ENCODE measurements at places on chromosomes 13 and 19. TPM values are rescaled to one million over a fixed set of nuclear protein-coding genes. Genes with fewer than 3 reads are reported as not detected.

The CNOT3 gene
- 22.3 TPM for total RNA-seq

The ZNF570 gene
- 6.6 TPM for total RNA-seq

The ZNF790 gene
- 7.8 TPM for total RNA-seq

The CD79A gene
- total RNA-seq = not detected

The NLRP11 gene
- not detected for total RNA-seq

The DOCK6 gene
- total RNA-seq = 50.5 TPM

The FAAP24 gene
- 0.32 TPM for total RNA-seq

The KLK7 gene
- total RNA-seq = not detected

The MTUS2 gene
- 81.4 TPM for total RNA-seq

The FLT1 gene
- total RNA-seq = 53.4 TPM

The KLK2 gene
- not detected for total RNA-seq

The HCN2 gene
- 12.0 TPM for total RNA-seq

The CLDND2 gene
- 1.0 TPM for total RNA-seq

- no peak for DNase-seq
Observed at GRCh38 chr13:97568850-97569249, 134.9 kb downstream of the RAP2A start.

GRCh38 chr19:46159418-46160232 is 11.6 kb downstream of the IGFL2 start:
- no peak for DNase-seq

DNA sequence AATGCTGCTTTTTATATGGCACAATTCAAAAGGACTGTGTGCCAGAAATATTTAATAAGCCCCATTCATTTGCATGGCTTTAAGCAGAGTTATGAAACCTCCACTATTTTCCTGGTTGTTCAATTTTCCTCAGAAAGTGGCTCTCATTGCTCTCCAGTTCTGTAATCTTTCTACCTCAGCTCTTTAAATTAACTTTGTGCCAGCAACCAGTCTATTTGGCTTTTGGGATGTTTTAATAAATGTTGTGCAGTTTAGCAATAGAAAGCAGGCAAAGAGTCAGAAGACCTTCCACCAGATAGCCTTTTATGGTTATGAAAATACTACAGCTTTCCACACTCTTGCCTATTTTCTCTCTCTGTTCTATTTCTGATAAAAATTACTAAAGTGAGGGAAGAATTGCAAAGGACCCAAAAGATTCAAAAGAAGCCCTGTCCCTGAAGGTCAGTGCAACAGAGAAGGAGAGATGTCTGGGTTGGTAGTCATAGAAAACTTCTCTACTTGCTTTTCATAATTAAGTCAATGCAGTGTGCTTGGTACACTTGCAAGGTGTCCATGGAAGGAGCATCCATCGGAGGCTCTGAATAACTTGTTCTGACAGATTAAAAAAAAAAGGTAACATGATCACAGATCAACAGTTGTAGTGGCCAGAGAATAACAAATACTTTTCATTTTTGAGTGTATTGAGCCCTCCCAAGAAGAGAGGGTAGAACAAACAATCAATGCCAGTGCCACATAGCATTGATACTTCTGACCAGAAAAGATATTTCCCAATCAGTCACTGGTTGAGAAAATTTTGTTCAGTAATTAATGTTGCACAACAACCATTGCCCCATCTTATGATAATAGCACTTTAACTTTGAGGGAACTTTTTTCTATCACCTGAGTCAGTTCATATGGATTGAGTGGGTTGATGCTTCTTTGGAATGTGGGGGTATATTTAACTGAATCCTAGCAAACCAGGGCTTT is 48.4 kb upstream of the SPRY2 start:
- DNase-seq = no peak

GRCh38 chr13:30743319-30744055 is 8.1 kb downstream of the ALOX5AP start:
- no peak for DNase-seq

- DNase-seq = no peak
Observed at GRCh38 chr13:30142486-30143211, 164.7 kb downstream of the KATNAL1 start.

DNA sequence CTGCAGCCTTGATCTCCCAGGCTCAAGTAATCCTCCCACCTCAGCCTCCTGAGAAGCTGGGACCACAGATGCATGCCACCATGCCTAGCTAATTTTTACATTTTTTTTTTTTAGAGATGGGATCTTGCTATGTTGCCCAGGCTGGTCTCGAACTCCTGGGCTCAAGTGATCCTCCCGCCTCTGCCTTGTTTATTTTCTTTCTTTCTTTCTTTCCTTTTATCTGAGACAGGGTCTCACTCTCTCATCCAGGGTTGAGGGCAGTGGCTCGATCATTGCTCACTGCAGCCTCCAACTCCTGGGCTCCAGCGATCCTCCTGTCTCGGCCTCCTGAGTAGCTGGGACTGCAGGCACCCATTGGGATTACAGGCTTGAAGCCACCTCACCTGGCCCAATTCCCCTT is 3.8 kb upstream of the GNG7 start:
- no peak for DNase-seq

- DNase-seq = no peak
Observed at GRCh38 chr13:40345654-40346372, 320.6 kb downstream of the FOXO1 start.

- no peak for DNase-seq
Observed at GRCh38 chr13:20482275-20482761, 43.3 kb downstream of the CRYL1 start.

GRCh38 chr13:27607125-27607524 is 13.2 kb downstream of the LNX2 start:
- DNase-seq = no peak

GRCh38 chr13:100657881-100658315 is 16.7 kb downstream of the TMTC4 start:
- DNase-seq = no peak

GRCh38 chr19:55275851-55276719 is 3.8 kb downstream of the HSPBP1 start:
- DNase-seq = no peak

DNA sequence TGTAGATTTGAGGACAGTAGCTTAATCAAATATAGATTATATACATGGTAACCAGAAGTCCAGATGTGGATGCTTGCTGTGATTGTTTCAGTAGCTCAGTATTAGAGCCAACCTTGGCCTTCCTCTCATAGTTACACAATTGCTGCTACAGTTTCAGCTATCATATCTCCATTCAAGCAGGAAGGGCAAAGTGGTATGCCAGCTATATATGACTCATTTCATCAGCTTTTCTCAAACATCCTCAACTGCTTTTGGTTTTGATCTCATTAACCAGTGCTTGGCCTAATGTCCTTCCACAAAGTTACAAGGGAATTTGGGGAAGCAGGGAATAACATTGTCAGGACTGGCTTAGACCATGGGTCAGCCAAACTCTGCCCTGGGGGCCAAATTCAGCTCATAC is 73.0 kb upstream of the MAB21L1 start:
- no peak for DNase-seq

- no peak for DNase-seq
Observed at GRCh38 chr13:39038569-39039030, 344 bp downstream of the NHLRC3 start.

- DNase-seq = no peak
Observed at GRCh38 chr13:32472194-32472621, 44.3 kb upstream of the N4BP2L1 start.

GRCh38 chr19:43773725-43774102 is 7.1 kb downstream of the KCNN4 start:
- DNase-seq = no peak

- DNase-seq = no peak
Observed at GRCh38 chr13:47289567-47289966, 392.7 kb upstream of the HTR2A start.

DNA sequence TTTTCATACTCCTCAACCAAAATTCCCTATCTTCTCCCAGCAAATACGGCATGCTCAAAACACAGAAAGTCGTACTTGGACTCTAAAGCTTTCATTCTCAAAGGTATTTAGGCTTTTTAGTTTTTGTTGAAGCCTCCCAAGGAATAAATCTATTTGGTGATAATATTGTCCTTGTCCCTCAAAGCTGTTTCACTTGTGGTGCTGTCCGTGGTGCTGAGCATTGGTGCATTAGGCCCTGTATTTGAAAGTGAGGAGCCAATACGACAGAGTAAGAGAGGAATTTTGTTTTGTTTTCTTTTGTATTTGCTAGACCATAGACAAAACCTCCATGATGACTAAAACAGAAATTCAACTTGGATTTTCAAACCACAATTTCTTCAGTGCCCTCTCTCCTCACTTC is 3.2 kb upstream of the LGALS13 start:
- DNase-seq = no peak

DNA sequence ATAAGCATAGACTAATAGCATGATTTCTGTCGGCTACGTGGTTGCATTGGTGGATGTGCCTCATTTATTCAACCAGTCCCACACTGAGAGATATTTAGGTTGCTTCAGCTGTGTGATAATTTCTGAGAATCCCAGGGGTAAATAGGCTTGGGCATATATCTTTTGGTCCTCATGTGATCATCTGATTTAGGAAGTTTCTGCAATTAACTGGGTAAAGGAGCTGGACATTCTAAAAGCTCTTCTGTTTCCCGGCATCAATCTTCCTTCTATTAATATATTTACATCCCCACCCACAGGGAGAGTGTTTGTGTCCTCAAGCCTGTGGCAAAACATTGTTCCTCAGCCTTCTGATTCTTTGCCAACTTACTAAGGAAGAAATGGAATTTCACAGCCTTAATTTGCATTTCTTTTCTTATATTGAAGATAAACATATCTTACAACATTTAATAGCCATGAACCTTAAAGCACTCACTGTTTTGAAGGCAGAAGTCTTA is 431.6 kb downstream of the RFC3 start:
- no peak for DNase-seq

GRCh38 chr13:43865892-43866291 is 13.6 kb downstream of the CCDC122 start:
- no peak for DNase-seq
